Muscle of leg (tissue), 16 donors: ENCODE measurements at places on chromosomes 11 and 22.

GRCh38 chr11:55895216-55895615 lies 12.1 kb downstream of the TRIM51 start:
- H3K27me3 ChIP-seq: no peaks in the 10 kb centered on the region
- no peak overlapping the region for H3K27ac ChIP-seq
- no peaks in the 10 kb centered on the region for H3K36me3 ChIP-seq

DNA sequence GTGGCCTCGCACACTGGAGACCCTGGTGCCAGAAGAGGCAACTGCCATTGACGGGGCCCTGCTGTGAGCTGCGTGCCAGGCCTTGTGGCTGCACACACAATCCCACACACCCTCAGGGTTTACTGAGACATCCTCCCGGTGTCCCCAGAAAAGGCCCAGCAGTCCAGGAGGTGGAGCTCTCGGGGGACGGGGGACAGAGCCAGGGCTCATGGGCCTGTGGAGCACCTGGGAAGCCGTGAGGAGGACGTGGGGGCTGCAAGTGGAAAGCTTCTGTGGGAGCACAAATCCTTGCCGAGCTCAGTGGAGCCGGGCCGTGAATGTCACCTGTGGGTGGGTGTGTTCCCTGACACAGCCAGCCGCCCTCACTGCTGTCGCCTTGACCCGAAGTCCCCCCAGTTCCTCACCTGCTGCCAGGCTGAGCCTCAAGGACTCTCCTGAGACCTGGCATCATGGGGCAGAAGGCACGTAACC lies 609.7 kb downstream of the TBC1D22A start:
- no peaks in the 10 kb centered on the region for H3K36me3 ChIP-seq
- no peaks in the 10 kb centered on the region for H3K4me1 ChIP-seq
- H3K27ac ChIP-seq: no peak overlapping the region
- no peak overlapping the region for H3K4me3 ChIP-seq

DNA sequence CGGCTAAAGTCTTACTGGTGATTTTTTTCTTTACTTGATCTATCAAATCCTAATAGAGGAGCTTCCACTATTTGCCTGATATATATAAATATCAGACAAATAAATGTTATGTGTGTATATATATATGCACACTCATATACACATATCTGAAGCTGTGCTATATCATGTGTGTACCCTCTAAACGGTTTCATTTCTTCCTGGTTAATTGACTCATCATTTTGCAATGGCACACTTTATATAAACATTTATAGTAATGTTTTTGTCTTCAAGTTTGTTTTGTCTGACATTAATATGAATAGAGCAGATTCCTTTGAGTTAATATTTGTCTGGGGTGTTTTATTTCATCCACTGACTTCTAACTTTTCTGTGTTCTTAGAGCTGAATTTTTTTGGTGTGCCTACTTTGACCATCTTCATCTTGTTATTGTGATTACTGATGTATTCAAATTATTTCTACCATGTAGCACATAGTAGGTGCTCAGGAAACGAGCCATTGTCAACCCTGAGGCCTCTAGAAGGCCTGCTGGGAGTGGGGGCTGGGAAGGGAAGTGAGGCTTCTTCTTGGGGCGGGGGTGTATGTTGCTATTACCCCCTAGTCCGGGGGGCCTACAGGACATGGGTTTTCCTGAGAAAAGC lies 82.6 kb downstream of the LRRC32 start:
- peaks cover 19% of the 10 kb centered on the region for H3K4me1 ChIP-seq
- peak overlapping the region; percentile 90 for H3K27ac ChIP-seq
- H3K4me3 ChIP-seq: no peak overlapping the region
- no peak for DNase-seq
- no peaks in the 10 kb centered on the region for H3K36me3 ChIP-seq
- H3K27me3 ChIP-seq: no peaks in the 10 kb centered on the region

- no peak for DNase-seq
- peaks cover 2% of the 10 kb centered on the region for H3K36me3 ChIP-seq
- peaks cover 5% of the 10 kb centered on the region for H3K4me1 ChIP-seq
- H3K27me3 ChIP-seq: no peaks in the 10 kb centered on the region
These were observed 39.4 kb upstream of the DDI1 start for GRCh38 chr11:103997082-103997481.
